ENCODE measurements at places on chromosomes 2 and 18.

DNA sequence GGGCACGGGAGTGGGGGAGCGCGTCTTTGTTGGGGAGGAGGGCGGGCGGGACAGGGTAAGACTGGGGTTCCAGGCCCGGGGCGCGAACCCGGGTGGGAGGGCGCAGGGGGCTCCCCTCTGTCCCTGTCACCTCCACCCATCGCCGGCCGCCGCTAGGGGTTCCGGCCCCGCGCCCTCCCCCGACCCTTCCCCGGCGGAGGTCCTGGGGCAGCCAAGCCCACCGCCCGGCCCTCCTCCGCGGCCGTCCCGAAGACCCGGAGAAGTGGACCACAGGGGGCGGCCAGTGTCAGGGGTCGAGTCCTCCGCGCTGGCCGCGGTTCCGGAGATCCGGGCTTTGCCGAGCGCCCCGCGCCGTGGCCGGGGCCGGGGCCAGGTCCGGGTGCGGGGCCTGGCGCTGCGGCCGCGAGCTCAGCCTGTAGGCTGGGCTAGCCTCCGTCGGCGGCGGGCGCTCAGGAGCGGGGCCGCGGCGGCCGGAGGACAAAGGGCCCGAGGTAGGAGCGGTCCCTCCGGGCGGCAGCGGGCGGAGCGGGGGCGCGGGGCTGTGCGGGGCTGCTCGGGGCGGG, 16.6 kb upstream of the E2F6 start:
- DNase-seq: no peak

DNA sequence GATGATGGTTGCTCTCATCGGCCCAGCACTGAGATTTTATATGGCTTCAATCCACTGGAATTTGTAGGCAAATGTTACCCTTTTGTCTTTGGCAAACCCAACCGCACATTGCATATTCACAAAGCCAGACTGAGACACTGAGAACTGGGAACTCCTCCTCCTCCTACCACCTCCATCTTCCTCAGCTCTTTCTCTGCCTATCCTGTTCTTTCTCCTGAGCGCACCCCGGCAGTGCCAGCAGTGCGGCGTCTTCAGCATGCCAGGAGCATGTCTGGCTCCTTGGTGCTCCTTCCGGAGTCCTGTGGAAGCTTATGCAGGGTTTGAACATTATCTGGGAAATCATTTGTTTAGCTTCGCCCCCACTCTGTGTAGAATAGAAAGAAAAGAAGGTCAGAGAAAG, 50.8 kb downstream of the TRIB2 start:
- no peak for DNase-seq

DNA sequence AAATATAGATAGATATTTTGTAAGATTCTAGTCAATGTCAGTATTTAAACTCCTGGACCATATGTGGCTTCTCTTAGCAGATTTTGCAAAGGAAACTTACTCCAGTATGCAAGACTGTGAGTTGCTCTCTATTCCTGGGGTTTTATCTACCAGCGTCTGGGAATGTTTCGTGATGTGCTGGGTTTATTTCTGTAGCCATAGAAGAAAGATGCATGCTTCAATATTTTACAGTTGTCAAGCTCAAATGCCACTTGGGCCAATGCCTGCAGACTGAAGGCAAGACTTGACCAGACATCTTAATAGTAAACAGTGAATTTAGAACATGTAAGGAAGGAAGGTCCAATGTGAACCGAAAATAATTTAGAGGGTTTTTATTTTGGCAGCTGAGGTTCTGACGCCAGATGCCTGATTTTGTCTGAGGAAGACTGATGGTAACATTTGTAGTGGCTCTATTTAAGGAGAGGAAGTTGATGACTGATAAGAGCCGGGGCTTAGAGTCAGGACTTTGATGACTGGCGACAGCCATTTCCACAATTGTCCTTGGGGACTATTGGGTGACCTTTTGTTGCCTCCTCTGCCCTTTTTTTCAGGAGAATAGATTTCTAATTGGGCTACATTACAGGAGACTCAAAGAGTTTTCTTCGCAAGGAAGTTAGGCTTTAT, 154.3 kb downstream of the RAPGEF4 start:
- DNase-seq: no peak

- DNase-seq: no peak
Observed at GRCh38 chr2:208586516-208586915, 179.9 kb downstream of the PTH2R start.

DNA sequence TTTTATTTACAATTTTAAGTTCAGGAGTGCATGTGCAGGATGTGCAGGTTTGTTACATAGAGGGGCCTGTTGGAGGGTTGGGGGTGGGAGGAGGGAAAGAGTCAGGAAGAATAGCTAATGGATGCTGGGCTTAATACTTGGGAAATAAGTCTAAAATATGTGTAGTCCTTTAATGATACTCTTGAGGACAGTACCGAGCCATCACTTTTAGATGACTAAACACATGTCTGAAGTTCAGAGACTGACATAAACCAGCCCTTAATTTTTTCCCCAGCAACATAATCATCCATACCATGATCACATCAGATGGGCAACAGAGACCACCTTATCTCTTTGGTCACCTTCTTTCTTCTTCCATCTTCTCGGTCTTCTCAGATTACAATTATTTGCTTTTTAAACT, 189.1 kb upstream of the COL3A1 start:
- DNase-seq: no peak

DNA sequence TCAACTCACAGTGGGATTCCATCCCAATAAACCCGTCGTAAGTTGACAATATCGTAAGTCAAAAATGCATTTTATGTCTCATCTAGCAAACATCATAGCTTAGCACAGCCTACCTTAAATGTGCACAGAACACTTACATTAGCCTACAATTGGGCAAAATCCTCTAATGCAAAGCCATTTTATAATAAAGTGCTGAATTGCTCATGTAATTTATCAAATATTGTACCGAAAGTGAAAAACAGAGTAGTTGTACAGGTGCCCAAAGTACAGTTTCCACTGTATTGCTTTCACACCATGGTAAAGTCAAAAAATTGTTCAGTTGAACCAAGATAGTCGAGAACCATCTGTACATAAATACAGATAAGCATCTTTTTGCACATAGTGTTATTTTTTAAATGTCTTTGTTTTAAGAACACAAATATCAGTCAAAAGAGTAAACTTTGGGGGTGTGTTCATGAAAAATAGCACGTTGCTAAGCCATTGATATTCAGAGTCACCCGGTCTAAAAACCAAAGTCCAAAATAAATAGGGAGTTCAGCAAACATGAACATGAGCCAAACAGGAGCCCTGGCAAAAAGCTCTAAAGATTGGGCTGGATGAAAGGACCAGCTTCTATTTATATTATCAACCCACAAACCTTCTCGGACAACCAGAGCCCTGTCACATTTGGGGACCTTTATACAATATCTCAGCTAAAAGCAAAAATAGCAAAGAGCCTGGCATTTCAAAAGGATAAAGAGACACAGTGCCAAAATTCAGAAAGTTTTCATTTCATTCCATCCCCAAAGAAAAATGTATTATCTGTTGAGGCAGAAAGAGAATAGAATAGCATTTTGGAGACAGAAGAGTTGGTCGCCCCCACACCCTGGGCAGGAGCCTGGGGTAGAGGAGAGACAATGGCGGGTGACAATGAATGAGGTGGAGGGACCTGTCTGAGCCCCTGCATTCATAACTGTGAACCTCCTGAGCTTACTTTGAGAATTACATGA, 105.9 kb upstream of the SH3BP4 start:
- DNase-seq: no peak

- no peak for DNase-seq
Observed at GRCh38 chr18:79191956-79192355, 122.8 kb downstream of the ATP9B start.

DNA sequence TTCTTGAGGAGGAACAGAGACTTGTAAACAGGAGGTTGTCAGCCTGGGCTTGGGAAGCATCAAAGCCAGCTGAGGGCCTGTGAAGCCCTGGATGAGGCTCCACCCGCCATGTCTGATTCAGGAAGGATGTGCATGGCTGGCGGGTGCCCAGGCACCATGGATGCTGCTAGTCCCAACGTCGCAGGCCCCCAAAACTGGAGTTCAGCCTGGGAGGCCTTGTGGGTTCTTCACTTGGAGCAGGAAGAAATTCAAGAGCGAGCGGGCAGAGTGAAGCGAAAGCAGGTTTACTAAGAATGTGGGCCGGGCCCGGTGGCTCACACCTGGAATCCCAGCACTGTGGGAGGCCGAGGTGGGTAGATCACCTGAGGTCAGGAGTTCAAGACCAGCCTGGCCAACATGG, 12.1 kb upstream of the PXDN start:
- DNase-seq: no peak

DNA sequence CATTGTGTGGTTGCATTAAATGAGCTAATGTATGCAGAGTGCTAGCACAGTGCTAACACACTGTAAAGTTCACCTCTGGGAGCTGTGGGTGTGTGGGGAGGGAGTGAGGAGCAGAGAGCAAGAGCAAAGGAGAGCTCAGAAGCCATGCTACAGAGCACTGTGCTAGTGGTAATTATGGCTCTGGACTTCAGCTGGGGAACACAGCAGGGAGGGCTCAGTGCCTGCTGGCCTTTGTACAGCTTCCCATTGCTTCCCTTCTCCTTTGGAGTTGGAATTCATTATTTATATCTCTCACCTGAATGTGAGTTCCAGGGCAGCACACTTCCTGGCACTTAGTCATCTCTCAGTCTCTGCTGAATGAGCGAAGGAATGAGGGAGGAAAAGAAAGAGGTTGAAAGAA, 2.5 kb upstream of the PLA2R1 start:
- DNase-seq: no peak

DNA sequence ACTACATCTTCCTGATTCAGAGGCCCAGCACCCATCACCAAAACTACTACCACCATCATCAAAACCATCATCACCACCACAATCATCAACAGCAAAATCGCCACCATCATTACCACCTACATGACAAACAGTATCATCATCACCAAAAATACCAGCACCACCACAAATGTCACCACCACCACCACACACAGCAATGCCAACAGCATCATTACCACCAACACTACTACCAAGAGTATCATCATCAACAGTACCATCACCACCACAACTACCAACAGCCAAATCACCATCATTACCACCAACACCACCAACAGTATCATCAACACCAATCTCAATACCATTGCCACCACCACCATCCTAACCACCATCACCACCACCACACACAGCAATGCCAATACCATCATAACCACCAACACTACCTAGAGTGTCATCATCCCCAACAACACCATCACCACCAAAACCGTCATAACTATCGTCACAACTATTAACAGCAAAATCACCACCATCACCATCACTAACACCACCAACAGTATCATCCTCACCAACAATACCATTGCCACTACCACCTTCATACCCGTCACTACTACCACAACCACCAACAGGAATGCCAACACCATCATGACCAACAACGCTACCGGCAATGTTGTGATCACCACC, 64.6 kb upstream of the TEX51 start:
- no peak for DNase-seq

DNA sequence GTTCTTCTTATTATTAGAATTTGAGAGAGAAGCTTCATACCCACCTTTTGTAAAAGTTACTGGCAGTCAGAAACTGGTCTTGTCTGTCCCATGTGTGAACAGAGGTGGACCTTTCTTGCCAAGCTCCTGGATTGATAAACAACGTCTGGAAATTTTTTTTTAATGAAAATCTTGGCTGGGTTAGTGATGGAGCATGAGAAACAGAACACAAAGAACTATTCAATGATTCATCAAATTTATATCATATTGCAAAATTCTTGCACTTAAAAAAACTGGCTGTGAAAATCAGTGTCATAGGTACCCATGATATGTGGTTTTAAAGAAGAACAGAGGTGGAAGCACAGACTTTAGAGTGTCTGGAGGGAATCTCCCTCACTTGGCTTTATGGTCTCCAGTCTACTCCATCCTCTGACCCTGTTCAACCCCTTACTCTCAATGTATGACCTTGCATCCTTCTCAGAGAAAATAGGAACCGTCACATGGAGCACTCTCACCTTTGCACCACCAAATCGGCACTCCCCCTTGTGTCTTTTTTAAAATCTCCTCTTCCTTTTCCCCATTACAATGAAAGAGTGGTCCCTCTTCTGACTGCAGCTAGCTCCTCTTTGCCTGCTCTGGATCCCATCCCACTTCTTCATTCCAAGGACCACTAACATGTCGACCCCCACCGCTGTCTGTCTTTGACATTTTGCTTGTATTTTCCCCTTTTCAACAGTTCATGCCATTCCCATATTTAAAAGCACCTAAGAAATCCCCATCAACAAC, 58.2 kb downstream of the COPS8 start:
- no peak for DNase-seq

DNA sequence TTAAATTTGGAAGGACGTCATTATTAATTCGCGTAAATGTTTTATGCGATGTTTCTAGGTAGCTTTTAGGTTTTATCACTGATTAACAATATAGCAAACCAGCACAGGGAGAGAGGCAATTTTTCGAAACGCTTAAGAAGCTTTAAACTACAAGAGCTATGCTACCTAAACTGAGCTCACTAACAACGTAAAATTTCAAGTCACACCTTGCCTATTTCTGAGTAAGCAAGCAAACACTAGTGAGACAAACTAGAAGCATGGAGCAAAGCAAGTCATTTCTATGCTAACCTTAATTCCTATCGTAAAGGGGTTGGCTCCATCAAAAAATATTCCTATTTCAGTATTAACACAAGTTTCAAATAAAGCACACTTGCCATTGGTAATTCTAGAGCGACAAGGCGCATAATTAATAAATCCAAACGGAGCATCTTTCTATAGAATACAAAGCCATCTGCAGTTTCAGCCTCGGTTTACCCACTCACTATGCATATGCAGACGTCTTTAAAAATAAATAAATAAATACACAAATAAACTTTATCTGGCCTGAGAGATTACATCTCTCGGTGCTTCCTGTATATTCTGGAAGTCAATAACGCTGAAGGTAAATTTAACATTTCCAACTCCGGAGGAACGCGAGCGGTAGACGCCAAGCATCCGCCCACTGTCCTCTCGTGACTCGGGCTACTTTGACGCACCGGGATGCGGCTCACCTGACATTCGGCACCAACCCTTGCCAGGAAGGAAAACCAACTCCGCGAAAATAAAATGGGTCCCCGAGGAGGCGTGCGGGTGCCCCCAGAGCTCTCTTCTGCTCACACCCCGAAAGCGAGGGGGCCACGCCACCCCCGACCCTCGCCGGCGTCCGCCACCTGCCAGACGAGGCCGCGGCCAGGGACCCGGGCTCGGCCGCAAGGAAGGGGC, 947 bp downstream of the ITSN2 start:
- no peak for DNase-seq

- no peak for DNase-seq
Observed at GRCh38 chr18:33833842-33834241, 255.8 kb downstream of the ASXL3 start.

- DNase-seq: no peak
Observed at GRCh38 chr2:78023356-78023755, 501.2 kb upstream of the LRRTM4 start.

DNA sequence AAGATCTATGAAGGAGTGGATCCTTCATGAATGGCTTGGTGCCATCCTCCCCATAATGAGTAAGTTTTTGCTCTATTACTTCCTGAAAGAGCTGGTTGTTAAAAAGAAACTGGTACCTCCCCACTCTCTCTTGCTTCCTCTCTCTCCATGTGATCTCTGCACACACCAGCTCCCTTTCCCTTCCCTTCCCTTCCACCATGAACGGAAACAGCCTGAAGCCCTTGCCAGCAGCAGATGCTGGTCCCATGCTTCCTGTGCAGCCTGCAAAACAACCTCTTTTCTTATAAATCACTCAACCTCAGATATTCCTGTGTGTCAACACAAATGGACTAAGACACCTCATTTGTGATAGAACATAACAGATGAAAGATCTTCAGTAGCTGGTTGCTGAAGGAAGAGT, 303.5 kb upstream of the ACVR2A start:
- no peak for DNase-seq
